ENCODE measurements at places on chromosomes 3 and 15. TPM values are rescaled to one million over a fixed set of nuclear protein-coding genes. Genes with fewer than 3 reads are reported as not detected.

DNA sequence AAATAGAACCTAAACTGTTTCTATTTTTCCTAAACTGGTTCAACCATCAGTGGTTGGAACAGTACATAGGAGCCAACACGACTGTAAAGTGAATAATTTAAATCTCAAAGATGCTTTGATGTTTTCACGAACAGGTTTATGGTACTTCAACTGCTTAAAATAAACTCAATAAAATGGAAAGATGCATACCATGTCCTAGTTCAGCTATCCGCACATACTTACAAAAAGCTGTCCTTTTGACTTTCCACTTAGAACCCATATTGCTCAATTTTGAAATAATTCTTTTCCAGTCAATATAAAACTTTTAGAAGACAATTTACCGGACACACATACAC, 902 bp downstream of the CMTM6 start:
- DNase-seq = no peak

- DNase-seq = no peak
These were observed 570.4 kb upstream of the TGFBR2 start for GRCh38 chr3:30035935-30036567.

DNA sequence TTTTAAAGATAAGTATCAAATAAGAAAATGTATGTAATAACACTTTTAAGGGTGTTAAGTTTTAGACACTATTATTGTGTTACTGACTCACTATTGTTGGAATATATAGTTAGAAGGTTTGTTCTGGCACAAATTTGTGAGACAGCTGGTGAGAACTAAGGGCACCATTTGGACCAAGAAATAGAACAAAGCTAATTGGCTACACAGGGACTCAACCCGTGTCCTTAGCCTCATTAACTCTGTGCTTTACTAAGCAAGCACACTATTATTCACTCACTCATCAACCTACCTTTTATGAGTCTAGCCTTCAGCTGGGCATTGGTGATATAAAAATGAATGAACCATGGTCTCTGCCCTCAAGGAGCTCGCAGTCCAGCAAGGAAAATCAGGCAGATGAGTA, 4.1 kb upstream of the UNC13C start:
- no peak for DNase-seq

DNA sequence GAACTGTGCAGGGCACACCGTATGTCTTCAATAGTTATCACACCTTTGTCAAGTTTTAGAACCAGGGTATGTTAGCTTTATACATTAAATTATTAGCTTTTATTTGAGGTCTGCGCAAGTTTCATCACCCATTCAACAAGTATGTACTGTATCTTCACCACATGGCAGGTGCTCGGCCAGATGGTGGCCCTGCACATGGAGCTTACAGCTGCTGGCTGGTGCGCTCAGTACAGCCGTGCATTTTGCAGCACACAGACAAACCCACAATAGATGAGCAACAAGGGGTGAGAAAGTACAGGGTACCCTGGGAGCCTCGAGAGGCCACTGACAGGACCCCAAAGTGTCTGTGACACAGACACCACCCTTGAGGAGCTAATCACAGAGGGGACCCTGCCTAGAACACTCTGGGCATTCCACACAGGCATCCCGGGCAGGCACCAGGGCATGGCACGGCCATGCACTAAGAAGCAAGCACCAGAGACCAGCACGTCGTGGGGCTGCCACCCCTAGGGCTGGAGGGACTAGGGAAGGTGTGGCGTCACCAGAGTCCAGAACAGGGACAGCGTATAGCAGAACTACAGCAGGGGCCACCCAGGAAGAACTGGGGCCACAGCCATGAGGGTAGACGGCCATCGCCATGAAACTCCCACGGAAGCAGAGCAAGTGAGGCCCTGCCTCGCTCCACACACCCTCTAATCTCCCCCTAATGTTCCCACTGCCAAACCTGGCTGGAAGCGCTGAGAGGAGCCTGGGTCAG, 27.4 kb downstream of the ZXDC start:
- no peak for DNase-seq

GRCh38 chr3:166060789-166061479, 223.7 kb upstream of the BCHE start:
- DNase-seq = no peak

DNA sequence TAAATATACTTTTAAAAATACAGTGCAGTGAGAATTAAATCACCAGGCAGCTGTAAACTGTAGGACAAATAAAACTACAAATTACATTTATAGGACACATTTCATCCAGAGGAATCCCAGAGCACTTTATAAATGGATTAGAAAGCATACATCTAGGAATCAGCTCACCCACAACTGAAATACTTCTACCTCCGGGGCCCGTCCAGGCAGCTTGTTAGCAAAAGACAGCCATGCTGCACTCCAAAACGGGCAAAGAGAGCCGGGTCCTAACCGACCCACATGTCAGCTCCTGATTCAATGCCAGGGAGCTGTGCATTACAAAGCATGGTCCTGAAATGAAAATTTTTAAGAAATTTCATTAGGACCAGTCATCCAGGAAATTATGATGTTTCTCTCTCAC, 234.1 kb downstream of the CBLB start:
- no peak for DNase-seq

MYO5C gene
- 32.7 TPM for polyA plus RNA-seq
